Left forelimb (tissue), 1 donor: ENCODE measurements at places on chromosomes 4 and X.

- DNase-seq: no peak
Observed at GRCh38 chr4:560731-561291, 15.3 kb downstream of the TMEM271 start.

GRCh38 chr4:38131371-38132091, 171.3 kb downstream of the PTTG2 start:
- DNase-seq: peak; percentile 63

DNA sequence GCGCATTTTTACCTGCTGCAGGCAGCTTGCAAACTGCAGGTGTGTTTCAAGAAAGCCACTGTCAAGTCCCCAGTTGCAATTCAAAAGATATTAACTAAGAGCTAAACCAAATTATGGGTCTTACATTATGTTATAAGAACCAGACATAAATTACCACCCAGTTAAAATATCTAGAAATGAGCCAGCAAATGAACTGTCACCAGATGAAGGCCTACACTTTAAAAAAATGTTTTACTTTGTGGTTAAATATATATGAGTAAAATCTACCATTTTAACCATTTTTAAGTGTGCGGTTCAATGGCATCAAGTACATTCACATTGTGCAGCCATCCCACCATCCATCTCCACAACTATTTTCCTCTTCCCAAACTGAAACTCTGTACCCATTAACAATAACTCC, 32.0 kb upstream of the TMEM131L start:
- DNase-seq: no peak

GRCh38 chr4:186954509-186954908, 230.9 kb upstream of the FAT1 start:
- DNase-seq: no peak

GRCh38 chr4:587671-588350, 11.7 kb upstream of the TMEM271 start:
- DNase-seq: no peak
